NCI-H510A treated with DMSO at 0.1 percent for 48 hours (cell line): ENCODE measurements at places on chromosomes 1 and 21.

GRCh38 chr1:116458695-116459094 is 85.7 kb downstream of the ATP1A1 start:
- DNase-seq: no peak

DNA sequence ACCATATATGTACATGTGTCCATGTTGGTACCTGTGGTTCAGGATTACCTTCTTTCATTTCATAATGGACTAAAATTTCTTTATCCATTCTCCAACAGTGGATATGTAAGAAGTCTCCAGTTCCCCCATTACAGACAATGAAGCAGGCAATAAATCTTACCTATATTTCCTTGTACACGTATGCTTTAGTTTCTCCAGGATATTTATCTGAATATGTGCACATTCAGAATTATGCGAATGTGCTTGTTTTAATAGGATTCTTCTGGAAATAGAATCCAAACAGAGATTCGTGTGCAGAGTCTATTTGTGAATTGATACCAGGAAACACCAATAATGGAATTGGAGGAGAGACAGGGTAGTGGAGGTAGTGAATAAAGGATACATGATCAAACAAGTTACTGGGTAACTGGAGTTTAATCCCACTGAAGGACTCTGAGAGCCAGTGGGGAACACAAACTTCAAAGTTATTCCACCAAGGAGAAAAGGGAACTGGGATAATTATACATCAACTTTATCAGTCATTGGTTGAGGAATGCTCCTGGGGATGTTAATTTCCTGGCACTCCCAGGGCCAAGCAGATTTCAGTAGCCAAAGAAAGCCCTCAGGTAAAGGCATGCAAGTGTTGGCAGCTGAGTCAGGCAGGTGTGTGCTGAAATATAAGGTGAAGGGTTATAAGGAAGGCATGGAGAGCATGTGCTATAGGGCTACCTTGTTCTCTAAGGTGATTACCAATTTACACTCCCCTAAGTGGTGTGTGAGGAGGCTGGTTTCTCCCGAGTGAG is 374.9 kb upstream of the PBX1 start:
- DNase-seq: no peak

- no peak for DNase-seq
Observed at GRCh38 chr1:187411118-187411517, 582.4 kb downstream of the PLA2G4A start.

GRCh38 chr1:204416589-204417073 is 5.0 kb upstream of the PPP1R15B start:
- no peak for DNase-seq

DNA sequence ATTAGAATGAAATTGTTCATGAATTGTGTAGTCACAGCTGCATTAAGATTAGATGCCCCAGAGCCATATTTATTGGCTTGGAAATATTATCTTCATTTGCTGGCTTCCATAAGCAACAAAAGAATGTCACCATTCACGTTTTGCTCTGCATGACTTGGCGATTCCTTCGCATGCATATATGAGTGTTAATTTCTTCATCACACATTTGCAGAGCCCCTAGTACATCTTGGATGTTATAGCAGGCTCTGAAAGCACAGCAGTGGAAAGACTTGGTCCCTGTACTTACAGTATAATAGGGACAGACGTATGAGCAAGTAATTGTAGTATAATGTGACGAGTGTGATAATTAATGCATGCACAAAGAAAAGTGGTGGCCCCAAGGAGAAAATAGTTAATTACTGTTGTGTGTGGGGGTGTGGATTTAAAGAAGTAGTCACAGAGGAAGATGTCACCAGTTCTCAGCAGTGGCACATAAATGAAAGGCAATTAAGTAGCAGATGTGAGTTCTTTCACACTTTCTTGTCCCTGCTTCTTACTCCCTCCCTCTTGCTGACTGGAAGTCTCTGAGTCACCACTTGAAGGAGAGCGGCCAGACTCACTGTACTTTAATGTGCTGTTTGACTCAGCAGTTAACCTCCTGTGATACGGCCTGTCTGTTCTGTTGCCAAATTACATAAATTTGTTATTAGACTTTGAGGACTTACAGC is 21.0 kb downstream of the S100A10 start:
- no peak for DNase-seq

DNA sequence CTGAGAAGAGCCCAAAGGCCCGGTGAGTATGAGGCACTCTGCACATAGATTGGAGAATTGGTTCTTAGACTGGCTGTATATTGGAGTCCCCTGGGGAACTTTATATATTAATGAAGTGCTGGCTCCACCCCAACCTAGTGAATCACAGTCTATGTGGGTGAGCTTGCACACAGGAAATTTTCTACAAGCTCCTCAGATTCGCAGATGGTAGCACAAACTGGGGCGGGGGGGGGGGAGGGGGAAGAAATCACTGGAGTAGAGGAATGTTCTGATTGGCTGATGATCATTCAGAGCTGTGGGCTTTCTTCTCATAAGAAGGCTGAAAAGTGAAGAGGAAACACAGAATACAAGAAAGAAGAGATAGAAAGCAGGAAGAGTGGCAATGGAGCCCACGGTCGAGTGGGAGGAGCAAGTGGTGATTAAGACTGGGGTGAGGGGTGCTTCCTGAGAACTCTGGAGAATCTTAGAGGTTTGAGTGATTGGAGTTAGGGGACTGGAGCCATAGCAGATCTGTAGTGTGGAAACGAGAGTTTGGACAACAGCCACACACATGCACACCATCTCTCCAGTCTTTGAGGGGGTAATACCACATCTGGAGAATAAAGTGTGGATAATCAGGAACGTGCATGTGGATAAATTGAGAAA is 465.9 kb upstream of the DAB1 start:
- DNase-seq: no peak

DNA sequence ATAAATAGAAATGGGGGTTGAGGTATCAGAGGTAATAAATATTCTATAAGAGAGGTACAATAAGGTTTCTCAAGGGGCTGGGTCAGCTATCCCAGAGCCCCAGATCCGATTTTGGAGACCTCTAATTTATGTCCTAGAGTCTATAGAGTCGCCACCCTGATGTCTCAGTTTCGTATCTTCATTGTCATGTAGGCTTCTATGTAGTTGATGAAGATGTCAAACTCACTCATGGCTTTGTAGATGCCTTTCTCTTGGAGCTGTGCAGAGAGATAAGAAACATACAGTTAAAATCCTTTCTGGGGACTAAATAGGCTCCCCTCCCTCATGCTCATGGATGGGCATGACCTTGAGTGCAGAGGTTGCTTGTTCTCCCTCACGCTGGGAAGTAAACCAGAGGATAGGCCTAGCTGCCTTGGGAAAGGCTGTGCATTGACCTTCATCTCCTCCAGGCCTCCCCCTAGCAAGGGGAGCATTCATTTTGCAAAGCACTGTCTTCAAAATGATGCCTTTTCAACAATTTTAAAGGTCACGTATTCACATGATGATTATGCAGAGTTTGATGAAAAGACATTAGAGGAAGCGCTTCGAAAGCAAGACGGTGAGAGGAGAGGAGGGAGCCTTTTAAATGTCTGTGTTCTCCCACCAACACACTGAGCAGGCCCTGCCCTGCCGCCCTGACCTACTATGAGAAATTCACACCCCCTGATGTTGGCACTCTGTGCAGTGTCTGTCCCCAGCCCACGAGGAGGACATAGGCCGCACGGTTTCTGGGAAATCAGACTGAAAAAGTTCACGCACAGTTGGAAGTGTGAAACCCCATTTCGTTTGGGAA is 1.9 kb upstream of the IL19 start:
- DNase-seq: no peak

- no peak for DNase-seq
Observed at GRCh38 chr1:28099050-28099769, 10.8 kb upstream of the EYA3 start.

- no peak for DNase-seq
Observed at GRCh38 chr21:21383126-21383525, 384.9 kb downstream of the NCAM2 start.

- DNase-seq: no peak
Observed at GRCh38 chr1:167161242-167161641, 59.4 kb upstream of the POU2F1 start.

DNA sequence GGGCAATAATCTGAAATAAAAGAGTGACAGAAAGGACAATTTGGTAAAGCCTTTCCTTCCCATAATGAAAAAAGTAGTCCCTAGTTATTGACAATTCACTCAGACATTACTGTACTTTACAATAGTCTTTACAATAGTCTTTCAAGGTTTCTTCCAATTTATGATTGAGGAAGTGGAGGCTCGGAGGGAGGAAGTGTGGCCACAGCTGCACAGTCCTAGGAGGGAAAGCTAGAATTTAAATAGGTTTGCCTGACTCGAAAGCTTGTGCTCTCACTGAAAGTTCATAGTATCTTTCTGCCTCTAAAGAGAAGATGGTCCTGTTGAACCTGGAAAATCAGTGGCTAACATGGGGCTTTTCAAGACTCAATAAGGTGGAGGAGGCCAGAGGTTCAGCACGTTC is 203.2 kb downstream of the SDCCAG8 start:
- DNase-seq: no peak

GRCh38 chr21:39918558-39918957 is 51.3 kb downstream of the PCP4 start:
- no peak for DNase-seq

DNA sequence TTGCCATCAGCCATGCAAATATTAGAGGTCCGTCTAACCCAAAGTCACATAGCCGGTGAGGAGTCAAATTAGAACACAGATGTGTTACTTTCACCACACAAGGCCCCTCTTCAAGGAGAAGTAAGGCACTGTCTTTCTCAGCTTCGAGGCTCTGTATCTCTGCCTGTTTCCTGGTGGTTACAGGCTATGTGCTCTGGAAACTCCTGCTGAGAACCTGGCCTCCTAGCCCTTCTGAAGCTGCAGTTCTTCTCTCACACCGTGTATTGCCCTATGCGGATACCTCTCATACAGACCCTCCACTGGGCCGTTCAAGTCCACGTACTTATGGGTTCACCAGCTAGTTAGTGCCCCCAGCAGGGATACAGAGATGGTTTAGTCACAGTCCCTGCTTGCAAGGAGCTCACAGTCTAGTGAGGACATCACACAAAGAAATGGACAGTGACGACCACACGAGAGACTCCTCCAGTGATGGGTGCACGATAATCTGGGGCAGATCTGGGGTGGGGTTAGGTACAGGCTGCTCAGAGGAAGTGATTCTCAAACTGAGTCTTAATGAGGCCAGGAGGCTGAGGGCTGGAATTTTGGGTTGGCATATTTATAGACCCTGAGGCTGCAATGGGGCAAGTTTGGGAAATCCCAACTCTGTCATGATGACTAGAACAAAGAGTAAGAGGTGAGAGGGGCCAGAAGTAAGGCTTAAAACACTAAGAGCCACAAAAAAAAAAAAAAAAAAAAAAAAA is 22.8 kb upstream of the ELOA start:
- no peak for DNase-seq

DNA sequence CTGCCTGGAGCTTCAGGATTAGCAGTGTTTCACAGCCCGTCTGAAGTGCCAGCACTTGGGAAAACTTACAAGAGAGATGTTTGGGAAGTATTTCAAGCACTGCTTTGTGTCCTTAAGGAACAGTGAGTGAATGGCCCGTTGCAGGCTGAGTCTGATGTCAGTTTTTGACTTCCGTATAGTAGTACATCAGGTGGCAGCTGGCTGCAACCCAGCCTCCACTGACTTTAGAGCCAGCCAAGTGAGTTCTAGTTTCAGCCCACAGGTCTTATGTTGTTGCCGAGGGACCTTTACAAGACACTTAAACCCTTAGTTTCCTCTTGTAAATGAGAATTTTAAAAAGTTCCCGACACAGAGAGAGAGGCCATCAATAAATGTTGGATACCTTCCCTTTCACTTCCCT is 35.0 kb downstream of the UCK2 start:
- no peak for DNase-seq

- DNase-seq: no peak
Observed at GRCh38 chr1:48675251-48675650, 101.4 kb downstream of the BEND5 start.

GRCh38 chr1:145827966-145828365 is 4.0 kb downstream of the POLR3C start:
- no peak for DNase-seq

GRCh38 chr21:36237441-36237840 is 80.8 kb downstream of the DOP1B start:
- no peak for DNase-seq

- peak; percentile 51 for DNase-seq
Observed at GRCh38 chr1:77281491-77282186, at the start of gene AK5. TSS of gene AK5 (plus strand) at chr1:77282019. CDS start at chr1:77282314, 295 bp downstream.

DNA sequence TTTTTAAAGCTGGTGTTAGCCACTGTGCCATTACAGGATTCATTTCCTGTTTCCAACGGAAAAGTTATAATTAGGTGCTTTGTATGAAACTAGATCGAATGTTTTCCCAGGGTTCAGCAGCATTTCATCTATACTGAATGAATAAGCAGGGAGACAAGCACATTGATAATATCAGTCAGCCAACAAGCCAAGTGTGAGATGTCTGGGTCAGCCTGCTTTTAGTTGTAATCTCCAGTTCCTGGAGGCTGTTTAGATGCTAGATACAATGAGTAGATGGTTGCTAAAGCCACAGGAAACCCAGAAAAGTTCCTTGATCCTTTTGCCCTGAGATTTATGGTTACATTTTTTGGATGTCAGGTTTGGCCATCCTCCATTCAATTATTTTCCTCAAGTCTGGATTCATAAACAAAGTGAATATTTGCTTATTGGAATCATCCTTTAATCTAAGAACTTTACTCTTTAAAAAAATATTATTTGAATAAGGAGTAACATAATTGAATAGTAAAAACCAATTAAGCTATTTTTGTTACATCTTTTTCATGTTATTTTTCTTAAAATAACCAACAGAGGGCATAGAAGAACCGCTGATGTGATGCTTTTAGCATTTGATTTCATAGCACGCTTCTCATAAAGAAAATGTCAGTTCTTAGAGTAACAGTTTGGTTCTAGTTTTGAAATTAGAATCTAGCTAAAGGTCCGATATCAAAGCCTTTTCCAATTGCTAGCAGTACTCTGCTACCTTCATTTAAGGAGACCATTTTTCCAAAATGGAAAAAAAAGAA is 76.6 kb downstream of the HSPA13 start:
- no peak for DNase-seq

DNA sequence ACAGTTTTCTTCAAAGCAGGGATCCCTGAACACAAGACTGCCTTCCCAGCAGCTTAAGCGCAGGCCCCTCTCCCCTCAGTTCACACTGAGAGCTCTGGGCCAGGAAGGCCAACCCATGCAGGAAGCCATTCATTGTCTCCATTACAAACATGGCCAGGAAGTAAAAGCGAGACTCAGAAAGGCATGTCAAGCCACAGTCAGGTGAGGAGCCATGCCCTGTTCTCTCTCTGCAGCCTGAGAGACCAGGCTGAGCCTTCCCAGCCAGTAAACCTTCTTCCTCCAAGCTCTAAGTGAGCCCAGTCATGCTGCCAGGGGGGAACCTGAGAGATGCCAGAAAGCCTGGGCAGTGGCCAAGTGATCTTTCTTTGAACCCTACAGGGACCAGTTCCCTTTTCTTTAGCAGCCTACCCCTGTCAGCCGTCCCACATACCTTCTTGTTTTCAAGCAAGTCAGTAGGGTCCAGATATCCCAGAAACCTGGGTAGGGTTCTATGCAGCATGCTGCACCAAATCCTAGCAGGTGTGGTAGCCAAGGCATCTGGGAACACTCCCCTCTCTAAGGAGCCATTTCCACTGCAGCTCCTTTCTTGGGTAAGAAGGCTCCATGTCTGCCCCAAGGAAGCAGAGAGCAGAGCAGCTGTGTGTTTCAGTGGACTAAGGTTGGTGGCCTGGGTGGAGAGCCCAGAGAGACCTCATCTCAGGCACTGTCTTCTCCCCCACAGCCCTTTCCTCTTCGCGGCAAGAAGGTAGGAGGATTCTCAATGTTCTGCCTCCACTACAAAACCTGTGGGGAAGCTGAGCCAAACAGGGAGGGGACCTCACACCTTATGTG is 977 bp downstream of the TRAF3IP3 start:
- DNase-seq: no peak

- peak; percentile 30 for DNase-seq
Observed at GRCh38 chr1:15038232-15039016, 115.1 kb upstream of the TMEM51 start.
